ENCODE measurements at places on chromosomes 13 and 19.
A peak's percentile ranks its signal among the peaks of the same experiment; 100 is the strongest.

GRCh38 chr13:85314686-85315085, 484.5 kb downstream of the SLITRK6 start:
- no peak overlapping the region for H3K4me3 ChIP-seq
- no peaks in the 10 kb centered on the region for H3K36me3 ChIP-seq
- H3K4me1 ChIP-seq = no peaks in the 10 kb centered on the region
- no peak for DNase-seq
- no peak overlapping the region for H3K27ac ChIP-seq

DNA sequence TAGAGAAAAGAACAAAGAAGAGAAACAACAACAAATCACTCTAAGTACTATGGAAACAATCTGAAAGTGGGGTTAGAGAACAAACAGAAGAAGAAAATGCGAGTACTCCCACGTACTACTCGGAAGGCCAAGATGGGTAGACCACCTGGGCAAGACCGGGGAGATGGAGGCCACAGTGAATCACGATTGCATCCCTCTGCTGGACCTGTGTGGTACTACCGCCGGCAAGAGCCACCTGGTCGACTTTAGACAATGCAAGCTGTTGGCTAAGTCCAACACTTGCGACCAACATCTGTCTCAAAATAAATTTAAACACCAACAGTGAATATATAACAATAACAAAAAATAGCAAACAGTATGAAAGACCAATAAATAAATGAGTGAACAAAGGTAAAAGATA, 45.5 kb upstream of the ZNF91 start:
- H3K4me3 ChIP-seq = no peak overlapping the region
- no peaks in the 10 kb centered on the region for H3K27me3 ChIP-seq
- DNase-seq = no peak

DNA sequence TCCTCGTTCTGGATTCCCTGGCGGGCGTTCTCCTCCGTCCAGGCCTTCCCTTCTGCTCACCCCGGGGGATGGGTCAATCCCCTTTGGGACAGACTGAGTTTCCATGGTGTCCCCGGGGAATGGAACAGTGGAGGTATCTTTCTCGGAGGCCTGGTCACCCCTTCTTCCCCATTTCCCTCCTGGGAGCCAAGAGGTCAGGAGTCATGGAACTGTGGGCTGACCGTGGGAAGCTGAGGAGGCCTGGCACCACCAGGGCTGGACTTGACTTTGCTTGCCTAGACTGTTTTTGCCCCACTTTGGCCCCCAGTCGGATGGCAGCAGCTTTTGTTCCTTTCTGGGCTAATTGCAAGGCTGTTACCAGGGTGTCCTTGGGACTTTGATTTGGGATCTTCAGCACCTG, 2.0 kb downstream of the NACC1 start:
- no peak overlapping the region for H3K27ac ChIP-seq
- no peak overlapping the region for H3K4me3 ChIP-seq
- H3K4me1 ChIP-seq = peaks cover 55% of the 10 kb centered on the region
- no peaks in the 10 kb centered on the region for H3K36me3 ChIP-seq
- H3K27me3 ChIP-seq = no peaks in the 10 kb centered on the region

DNA sequence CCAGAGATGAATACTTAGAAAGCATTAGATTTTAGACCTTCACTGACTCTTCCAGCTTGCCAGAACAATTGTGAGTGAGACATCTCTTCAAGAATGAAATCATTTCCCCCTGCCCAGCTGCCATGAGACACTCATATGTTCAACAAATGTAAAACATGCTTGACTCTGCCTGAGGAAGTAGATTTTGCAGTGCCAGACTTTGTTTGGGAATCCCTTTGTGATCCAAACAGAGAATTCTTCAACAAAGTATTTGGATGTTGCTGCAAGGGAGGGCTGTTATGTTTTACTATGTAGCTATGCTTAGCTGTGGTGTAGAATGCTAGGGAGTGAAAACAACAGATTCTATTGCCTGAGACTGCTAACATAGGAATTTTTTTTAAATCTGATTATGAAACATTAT, 416.4 kb downstream of the DCT start:
- H3K4me1 ChIP-seq = peaks cover 9% of the 10 kb centered on the region
- no peak overlapping the region for H3K4me3 ChIP-seq
- DNase-seq = no peak
- no peak overlapping the region for H3K27ac ChIP-seq

DNA sequence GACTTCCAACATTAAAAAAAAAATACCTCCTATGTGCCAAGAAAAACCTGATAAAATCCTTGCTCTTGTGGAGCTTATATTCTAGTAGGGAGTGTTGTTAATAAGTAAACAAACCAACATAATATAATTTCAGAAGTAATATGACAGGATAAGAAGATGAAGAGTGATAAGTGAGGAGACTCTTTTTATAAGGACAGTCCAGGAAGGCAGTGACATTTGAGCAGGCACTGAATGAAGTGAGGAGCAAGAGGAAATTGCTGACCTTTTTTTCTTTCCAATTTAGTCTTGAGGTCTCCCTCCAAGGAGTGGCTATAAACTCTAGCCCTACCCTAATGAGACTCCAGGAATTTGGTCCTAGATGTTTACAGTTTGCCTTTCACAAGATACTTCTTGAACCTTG, 715.7 kb downstream of the SLITRK1 start:
- no peak for DNase-seq
- no peak overlapping the region for H3K27ac ChIP-seq
- H3K27me3 ChIP-seq = no peaks in the 10 kb centered on the region

- no peaks in the 10 kb centered on the region for H3K4me1 ChIP-seq
- DNase-seq = no peak
- no peaks in the 10 kb centered on the region for H3K27me3 ChIP-seq
- H3K27ac ChIP-seq = no peak overlapping the region
- no peaks in the 10 kb centered on the region for H3K36me3 ChIP-seq
- no peak overlapping the region for H3K4me3 ChIP-seq
Measured at GRCh38 chr13:75832812-75833211, 196.7 kb downstream of the LMO7 start.

GRCh38 chr19:15276620-15277215, 44.5 kb upstream of the EPHX3 start:
- no peaks in the 10 kb centered on the region for H3K27me3 ChIP-seq
- no peak overlapping the region for H3K4me3 ChIP-seq
- no peaks in the 10 kb centered on the region for H3K36me3 ChIP-seq
- H3K27ac ChIP-seq = peak overlapping the region; percentile 5

DNA sequence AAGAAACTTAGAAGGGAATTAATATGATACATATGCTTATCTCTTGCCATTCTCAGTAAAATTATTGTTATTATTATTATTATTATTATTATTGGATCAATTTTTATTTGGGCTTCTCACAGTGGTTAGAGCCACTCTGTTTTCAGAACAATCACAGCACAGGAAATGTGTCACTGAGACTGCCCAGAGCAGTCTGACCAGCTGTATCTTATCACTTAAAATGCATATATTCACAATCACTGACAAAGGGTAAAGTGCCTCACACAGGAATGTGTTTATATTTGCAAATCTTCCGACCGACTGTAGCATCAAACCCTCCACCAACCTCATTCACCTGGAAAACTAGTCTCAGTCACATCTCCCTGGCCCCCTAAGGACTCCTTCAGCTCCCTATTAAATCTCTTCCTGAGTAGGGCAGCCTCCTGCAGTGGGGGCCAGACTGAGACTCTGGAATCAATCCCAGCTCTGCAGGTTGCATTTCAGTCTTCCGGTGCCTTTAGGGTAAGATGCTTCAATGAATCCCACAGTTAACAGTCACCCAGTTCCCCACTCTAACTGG, 738.3 kb upstream of the SLITRK5 start:
- no peaks in the 10 kb centered on the region for H3K27me3 ChIP-seq
- no peak overlapping the region for H3K4me3 ChIP-seq
- DNase-seq = no peak
- no peaks in the 10 kb centered on the region for H3K36me3 ChIP-seq

GRCh38 chr19:50626795-50627194, 12.9 kb downstream of the SYT3 start:
- no peak for DNase-seq
- H3K27ac ChIP-seq = no peak overlapping the region
- H3K36me3 ChIP-seq = no peaks in the 10 kb centered on the region
- no peaks in the 10 kb centered on the region for H3K27me3 ChIP-seq
- no peak overlapping the region for H3K4me3 ChIP-seq

DNA sequence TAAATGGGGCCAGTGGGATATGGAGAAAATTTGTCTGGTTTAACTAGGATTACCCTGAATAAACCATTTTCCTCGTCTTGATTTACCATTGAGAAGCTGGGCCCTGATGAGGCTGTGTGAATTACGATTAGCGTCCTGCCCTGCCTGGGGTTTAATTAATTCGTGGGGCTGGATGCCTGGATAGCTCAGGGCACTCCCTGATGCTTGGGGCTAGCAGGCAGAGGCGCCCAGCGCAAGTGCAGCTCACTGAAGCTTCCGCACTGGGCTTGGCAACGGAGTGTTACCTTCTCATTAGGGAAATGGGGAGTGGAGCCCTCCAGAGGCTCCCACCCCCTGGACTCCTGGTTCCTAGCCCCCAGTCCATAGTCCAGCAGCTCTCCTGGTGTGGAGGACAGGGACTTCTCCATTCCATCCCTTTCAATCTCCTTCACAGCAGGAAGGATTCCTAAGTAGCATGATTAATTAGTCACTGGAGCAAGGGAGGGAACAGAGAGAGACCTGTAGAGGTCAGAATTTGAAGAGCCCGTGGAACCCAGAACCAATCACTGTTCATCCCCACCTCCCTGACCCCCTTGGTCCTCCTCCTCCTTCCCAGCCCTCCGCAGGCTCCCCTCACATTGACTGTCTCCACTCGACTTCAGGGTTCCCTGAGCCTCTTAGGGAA, 107.2 kb downstream of the UQCRFS1 start:
- H3K27ac ChIP-seq = no peak overlapping the region
- peaks cover 4% of the 10 kb centered on the region for H3K4me1 ChIP-seq
- H3K36me3 ChIP-seq = no peaks in the 10 kb centered on the region
- no peak overlapping the region for H3K4me3 ChIP-seq
- DNase-seq = no peak

GRCh38 chr13:114043421-114044053, 69.7 kb upstream of the C13orf46 start:
- no peaks in the 10 kb centered on the region for H3K27me3 ChIP-seq
- H3K4me1 ChIP-seq = peaks cover 31% of the 10 kb centered on the region
- no peak overlapping the region for H3K4me3 ChIP-seq
- DNase-seq = peak; percentile 95
- H3K36me3 ChIP-seq = no peaks in the 10 kb centered on the region

DNA sequence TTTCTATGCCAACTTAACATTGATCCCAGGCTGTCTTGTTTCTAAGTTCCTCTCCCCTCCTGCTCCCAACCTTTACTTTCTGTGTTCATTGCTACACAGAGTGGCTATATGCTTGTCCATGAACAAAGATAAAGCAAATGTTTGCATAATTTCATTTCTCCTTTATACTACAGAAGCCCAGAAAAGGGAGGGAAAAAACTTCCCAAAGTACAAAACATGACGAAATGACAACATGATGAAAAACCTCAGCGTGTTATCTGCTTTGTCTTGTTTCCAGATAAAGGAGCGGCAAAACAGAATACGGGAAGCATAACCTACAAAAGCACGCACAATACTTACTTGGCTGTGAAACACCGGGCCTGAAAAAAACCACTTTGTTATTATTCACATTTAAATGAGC, 336.8 kb downstream of the DNAJC15 start:
- no peaks in the 10 kb centered on the region for H3K27me3 ChIP-seq
- H3K4me1 ChIP-seq = peaks cover 9% of the 10 kb centered on the region
- H3K27ac ChIP-seq = no peak overlapping the region
- DNase-seq = no peak
- H3K4me3 ChIP-seq = no peak overlapping the region
- H3K36me3 ChIP-seq = no peaks in the 10 kb centered on the region

All from vagina (tissue), 2 donors.